Progenitor cell of endocrine pancreas (in vitro differentiated cells): ENCODE measurements at places on chromosomes 5 and 9. TPM values are rescaled to one million over a fixed set of nuclear protein-coding genes. Genes with fewer than 3 reads are reported as not detected.

The ERMP1 gene
- 20.3 and 21.2 TPM in 2 replicates for total RNA-seq

GRCh38 chr5:9251379-9251980, 294.4 kb downstream of the SEMA5A start:
- no peak for DNase-seq

DNA sequence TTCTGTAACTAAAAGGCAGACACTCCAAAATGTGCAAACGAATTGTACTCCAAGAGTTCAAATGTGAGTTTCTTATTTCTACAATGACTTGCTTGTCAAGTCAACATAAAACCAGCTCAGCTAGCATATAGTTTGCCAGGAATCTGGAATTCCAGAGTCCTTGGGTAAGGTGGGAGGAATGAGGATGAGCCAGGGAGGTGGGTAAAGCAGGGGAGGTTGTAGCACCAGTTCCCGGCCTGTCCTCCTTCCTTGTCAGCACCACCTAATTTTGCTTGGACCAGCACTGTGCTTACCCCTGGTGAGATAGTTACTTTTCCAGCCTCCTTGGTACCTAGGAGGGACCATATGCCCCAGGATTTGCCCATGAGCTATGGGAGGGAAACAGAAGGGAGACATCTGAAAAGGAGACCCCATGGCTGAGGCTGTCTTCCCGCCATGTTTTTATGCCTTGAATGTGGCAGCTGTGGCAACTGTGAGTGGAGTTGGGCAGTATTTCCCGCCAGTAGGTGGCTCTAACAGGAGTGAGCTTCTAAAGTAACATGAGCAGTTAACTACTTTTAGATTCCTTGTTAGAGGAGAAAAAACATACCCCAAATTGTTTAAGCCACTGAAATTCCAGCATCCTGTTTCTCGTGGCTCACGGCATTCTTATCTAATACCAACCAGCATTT, 302.5 kb downstream of the TENT4A start:
- no peak for DNase-seq

- DNase-seq, result no peak
These were observed 13.2 kb downstream of the SEMA4D start for GRCh38 chr9:89484475-89485404.

- no peak for DNase-seq
These were observed 1306.5 kb upstream of the CDH9 start for GRCh38 chr5:28344836-28345433.

DNA sequence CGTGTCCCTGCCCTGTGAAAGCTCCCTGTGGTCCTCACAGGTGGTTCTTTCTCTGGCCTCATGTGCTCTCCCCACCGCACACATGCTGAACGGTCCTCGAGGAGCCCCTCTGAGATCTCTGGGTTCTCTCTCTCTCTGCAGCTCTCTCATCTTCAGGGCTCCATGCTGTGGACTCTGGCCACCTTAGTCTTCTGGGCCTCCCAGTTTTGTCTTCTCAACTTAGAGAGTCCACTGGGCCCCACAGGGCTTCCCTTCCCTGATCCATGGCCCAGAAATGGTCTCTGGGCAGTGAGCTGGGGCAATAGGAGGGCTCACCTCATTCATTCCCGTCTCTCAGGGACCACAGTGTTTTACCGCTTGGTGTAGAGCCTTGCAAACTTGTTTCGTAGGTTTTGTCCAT, 26.4 kb downstream of the FGD3 start:
- no peak for DNase-seq

DNA sequence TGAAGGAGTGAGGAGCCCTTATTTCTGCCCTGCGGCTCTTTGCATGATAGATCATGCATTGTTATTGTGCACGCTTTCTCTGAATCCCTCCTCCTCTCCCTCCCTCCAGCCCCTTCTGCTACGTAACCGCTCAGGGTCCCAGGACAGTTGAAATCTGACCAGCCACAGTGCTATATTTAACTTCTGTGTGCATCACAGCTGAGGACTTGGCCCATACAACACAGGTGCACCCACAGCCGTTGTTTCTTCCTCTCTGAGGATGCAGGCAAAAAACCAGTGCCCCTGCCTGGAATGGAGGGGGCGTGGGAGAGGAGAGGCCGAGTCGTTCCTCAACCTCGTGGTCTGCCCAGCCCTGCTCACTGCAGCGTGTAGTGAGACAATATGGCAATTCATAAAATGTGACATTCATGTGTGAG, 335.6 kb upstream of the CLINT1 start:
- no peak for DNase-seq

- no peak for DNase-seq
These were observed 181.1 kb upstream of the SPEF2 start for GRCh38 chr5:35436400-35437057.

The SERF1A gene
- 22.3 and 36.5 TPM in 2 replicates for total RNA-seq

- DNase-seq, result no peak
These were observed 90.9 kb upstream of the MINAR2 start for GRCh38 chr5:129656952-129657351.

- no peak for DNase-seq
These were observed 11.7 kb downstream of the ARPC5L start for GRCh38 chr9:124873664-124874063.
